ENCODE measurements at places on chromosomes 6 and 20.

DNA sequence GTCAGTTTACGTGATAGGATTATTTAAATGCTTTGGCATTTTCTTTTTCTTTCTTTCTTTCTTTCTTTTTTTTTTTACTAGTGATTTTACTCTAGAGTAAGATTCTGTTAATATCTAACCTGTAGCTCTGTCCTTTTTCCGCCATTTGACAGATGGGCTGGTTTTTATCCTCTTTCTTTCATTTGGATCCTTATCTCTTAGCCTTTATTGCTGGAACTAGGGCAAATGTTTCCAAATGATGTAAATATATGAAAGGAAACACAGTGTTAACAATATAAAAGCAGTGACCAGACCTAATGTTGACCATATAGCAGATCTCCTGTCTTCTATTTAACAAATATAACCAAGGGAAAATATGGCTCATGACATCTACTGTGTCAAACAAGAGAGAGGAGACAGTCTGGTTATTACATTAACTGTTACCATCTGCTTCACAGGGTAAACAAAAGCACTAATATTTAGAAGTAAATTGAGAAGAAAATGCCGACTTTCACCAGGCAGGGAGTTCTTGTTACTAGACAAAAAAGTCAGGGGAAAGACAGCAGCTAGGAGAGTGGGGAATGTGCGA, 59.8 kb upstream of the GCLC start:
- peaks cover 16% of the 10 kb centered on the region for H3K4me1 ChIP-seq
- H3K27me3 ChIP-seq = no peaks in the 10 kb centered on the region
- DNase-seq = no peak
- no peaks in the 10 kb centered on the region for H3K36me3 ChIP-seq

- no peak for DNase-seq
- H3K36me3 ChIP-seq = no peaks in the 10 kb centered on the region
- no peaks in the 10 kb centered on the region for H3K4me1 ChIP-seq
Measured at GRCh38 chr20:50610212-50610718, 81.1 kb downstream of the RIPOR3 start.

GRCh38 chr6:41277605-41278004, 8.9 kb downstream of the TREM1 start:
- H3K27ac ChIP-seq = no peak overlapping the region
- H3K27me3 ChIP-seq = peaks cover 49% of the 10 kb centered on the region

- H3K27ac ChIP-seq = no peak overlapping the region
- peaks cover 15% of the 10 kb centered on the region for H3K36me3 ChIP-seq
- no peaks in the 10 kb centered on the region for H3K27me3 ChIP-seq
- H3K4me3 ChIP-seq = no peak overlapping the region
- H3K4me1 ChIP-seq = peaks cover 21% of the 10 kb centered on the region
- no peak for DNase-seq
Measured at GRCh38 chr6:16437984-16438383, 199.6 kb downstream of the GMPR start.

GRCh38 chr6:5208057-5208456, 52.7 kb downstream of the LYRM4 start:
- H3K4me3 ChIP-seq = no peak overlapping the region
- no peaks in the 10 kb centered on the region for H3K36me3 ChIP-seq
- peaks cover 74% of the 10 kb centered on the region for H3K4me1 ChIP-seq
- no peaks in the 10 kb centered on the region for H3K27me3 ChIP-seq

- peaks cover 7% of the 10 kb centered on the region for H3K4me1 ChIP-seq
- no peak for DNase-seq
- H3K36me3 ChIP-seq = peaks cover 45% of the 10 kb centered on the region
- H3K4me3 ChIP-seq = no peak overlapping the region
- H3K27me3 ChIP-seq = no peaks in the 10 kb centered on the region
- no peak overlapping the region for H3K27ac ChIP-seq
Measured at GRCh38 chr6:150806790-150807189, 58.7 kb upstream of the MTHFD1L start.

DNA sequence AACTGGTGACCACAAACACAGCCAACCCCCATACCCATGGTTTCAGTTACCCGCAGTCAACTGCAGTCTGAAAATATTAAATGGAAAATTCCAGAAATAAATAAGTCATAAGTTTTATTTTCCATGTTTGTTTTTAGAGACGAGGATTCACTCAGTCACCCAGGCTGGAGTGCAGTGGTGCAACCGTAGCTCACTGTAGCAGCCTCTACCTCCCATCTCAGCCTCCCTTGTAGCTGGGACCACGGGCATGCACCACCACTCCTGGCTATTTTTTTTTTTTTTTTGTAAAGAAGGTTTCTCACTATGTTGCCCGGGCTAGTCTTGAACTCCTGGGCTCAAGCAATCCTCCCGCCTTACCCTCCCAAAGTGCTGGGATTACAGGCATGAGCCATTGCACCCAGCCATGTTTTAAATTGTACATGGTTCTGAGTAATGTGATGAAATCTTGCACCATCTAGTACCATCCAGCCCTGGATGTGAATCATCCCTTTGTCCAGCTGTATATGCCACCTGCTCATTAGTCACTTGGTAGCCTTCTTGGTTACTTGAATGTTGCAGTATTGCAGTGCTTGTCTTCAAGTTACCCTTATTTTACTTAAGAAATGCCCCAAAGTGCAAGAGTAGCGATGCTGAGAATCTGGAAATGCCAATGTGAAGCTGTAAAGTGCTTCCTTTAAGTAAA, 14.5 kb downstream of the CSNK2A1 start:
- peaks cover 4% of the 10 kb centered on the region for H3K4me1 ChIP-seq
- no peak for DNase-seq
- H3K36me3 ChIP-seq = peaks cover 39% of the 10 kb centered on the region
- H3K4me3 ChIP-seq = no peak overlapping the region
- no peak overlapping the region for H3K27ac ChIP-seq
